Right atrium auricular region (tissue), 2 donors: ENCODE measurements at places on chromosomes 2 and 18.
A peak's percentile ranks its signal among the peaks of the same experiment; 100 is the strongest.

- DNase-seq, result peak; percentile 62
- H3K27ac ChIP-seq, result no peak overlapping the region
- no peaks in the 10 kb centered on the region for H3K27me3 ChIP-seq
- H3K4me1 ChIP-seq, result no peaks in the 10 kb centered on the region
- H3K36me3 ChIP-seq, result no peaks in the 10 kb centered on the region
Measured at GRCh38 chr18:9697121-9697520, 11.0 kb upstream of the RAB31 start.

DNA sequence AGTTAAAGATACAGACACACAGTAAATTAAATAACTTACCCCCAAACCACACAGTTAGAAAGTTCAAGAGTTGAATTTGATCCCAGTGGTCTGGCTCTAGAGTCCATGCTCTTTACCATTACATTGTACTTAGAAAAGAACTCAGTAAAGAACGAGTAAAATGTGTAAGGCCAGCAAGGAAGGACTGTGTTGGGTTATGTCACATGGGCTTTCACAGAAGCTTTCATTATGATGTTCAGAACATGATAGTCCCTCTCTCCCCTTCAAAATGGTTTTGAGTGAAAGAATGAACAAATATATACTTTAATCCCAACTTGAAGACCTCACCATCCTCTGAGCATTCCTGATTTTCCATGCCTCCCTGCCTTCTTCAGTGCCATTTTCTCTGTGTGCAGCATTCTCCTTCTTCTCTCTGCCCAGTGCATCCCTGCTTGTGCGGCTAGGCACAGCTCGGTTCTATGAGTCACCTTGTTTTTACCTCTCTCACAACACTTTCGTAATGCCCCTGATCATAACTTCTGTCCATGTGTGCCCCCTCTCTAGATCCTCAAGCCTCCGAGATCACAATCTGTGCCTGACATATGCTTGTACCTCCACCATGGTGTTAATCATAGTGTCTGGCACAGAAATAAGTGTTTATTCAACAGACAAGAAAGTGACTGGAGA is 22.0 kb downstream of the RASGRP3 start:
- peaks cover 38% of the 10 kb centered on the region for H3K4me1 ChIP-seq
- H3K36me3 ChIP-seq, result no peaks in the 10 kb centered on the region
- H3K27ac ChIP-seq, result no peak overlapping the region

GRCh38 chr2:3956892-3957291 is 253.5 kb downstream of the DCDC2C start:
- no peak overlapping the region for H3K4me3 ChIP-seq
- H3K4me1 ChIP-seq, result no peaks in the 10 kb centered on the region
- no peak overlapping the region for H3K27ac ChIP-seq
- no peaks in the 10 kb centered on the region for H3K36me3 ChIP-seq
- no peaks in the 10 kb centered on the region for H3K27me3 ChIP-seq

- H3K4me1 ChIP-seq, result no peaks in the 10 kb centered on the region
- no peaks in the 10 kb centered on the region for H3K36me3 ChIP-seq
- no peak for DNase-seq
- H3K4me3 ChIP-seq, result no peak overlapping the region
- no peak overlapping the region for H3K27ac ChIP-seq
- H3K27me3 ChIP-seq, result no peaks in the 10 kb centered on the region
Measured at GRCh38 chr2:127606625-127607398, 39.1 kb upstream of the GPR17 start.

DNA sequence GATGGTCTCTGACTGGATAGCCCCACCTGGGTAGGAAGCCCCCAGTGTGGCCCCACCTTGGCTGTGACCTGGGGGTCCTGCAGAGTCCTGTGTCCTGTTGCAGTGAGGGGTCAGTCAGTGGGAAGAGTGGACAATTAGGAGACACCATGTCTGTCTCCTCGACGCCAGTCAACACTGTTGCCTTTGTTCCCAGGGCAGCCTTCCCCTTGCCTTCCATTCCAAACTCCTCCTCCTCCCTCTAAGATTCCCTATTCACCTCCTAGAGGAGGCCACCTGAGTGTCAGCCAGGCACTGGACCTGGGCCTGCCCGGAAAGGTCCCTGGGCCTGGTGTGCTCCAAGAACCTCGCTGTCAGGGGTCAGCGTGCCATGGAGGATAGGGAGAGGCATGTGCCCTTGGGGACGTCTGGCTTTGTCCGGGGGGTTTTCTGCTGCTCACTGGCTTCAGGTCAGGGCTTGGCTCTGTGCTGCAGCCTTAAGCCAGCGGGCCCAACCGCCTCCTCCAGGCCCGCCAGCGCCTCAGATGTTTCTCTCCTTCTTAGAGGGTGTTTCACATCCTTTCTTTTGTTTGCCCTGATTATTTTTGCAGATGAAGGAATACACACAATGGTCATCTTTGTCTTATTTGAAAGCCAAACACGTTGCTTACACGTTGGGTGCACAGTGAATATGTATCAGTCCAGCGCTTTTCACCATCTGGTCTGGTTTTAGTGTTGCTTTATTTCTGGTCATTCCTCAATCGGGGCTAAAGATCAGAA is 68.9 kb downstream of the HPCAL1 start:
- DNase-seq, result no peak
- H3K27me3 ChIP-seq, result no peaks in the 10 kb centered on the region
- H3K4me3 ChIP-seq, result no peak overlapping the region
- no peak overlapping the region for H3K27ac ChIP-seq
- H3K36me3 ChIP-seq, result no peaks in the 10 kb centered on the region
- H3K4me1 ChIP-seq, result peaks cover 6% of the 10 kb centered on the region

DNA sequence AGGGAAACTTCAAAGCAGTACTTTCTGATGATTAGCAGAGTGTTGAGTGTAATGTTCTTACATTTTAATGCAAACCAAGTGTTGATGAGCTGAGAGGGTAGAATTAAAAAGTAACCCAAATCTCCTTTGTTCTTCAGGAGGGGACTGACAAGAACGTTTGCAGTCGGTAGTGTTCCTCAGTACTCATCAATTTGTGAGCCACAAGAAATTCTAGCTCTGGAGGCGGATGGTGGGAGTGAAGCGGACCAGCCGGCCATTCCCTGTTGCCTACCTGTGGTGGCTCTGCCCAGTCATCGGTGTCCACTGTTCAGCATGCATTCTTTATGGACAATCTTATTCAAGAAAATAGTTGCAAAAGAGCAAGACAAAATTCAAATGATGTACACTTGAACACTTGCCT is 438.6 kb upstream of the POU3F3 start:
- no peaks in the 10 kb centered on the region for H3K27me3 ChIP-seq
- no peaks in the 10 kb centered on the region for H3K36me3 ChIP-seq
- no peaks in the 10 kb centered on the region for H3K4me1 ChIP-seq

GRCh38 chr18:24782566-24782965 is 322.1 kb downstream of the HRH4 start:
- no peaks in the 10 kb centered on the region for H3K36me3 ChIP-seq
- DNase-seq, result no peak
- no peaks in the 10 kb centered on the region for H3K4me1 ChIP-seq
- no peak overlapping the region for H3K4me3 ChIP-seq
- H3K27ac ChIP-seq, result no peak overlapping the region

DNA sequence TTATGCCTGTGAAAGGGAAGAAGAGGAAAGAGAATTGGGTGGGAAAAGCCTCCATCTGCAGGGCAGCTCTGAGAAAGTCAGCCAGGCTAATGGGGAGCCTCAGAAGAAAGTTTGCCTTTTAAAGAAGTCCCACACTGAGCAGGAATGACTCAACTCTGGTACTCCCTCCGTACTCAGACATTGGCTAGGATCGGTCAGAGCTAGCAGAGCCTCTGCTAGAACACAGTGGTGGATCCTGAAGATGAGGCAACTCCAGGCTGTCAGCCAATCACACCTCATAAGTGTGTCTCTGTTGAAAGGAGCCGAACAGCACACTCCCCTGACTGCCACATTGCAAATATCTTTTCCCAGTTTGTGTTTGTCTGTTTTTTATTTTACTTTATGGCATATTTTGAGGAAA is 96.9 kb downstream of the HNRNPLL start:
- H3K27ac ChIP-seq, result no peak overlapping the region
- no peaks in the 10 kb centered on the region for H3K36me3 ChIP-seq
- no peak overlapping the region for H3K4me3 ChIP-seq
- peak; percentile 76 for DNase-seq
- peaks cover 22% of the 10 kb centered on the region for H3K4me1 ChIP-seq

GRCh38 chr18:21264651-21265050 is 22.6 kb downstream of the GREB1L start:
- H3K27me3 ChIP-seq, result no peaks in the 10 kb centered on the region
- no peak overlapping the region for H3K27ac ChIP-seq
- H3K36me3 ChIP-seq, result no peaks in the 10 kb centered on the region
- DNase-seq, result no peak
- H3K4me1 ChIP-seq, result no peaks in the 10 kb centered on the region
- no peak overlapping the region for H3K4me3 ChIP-seq

- no peaks in the 10 kb centered on the region for H3K27me3 ChIP-seq
- H3K4me3 ChIP-seq, result no peak overlapping the region
- peak; percentile 9 for DNase-seq
- H3K27ac ChIP-seq, result no peak overlapping the region
- no peaks in the 10 kb centered on the region for H3K4me1 ChIP-seq
- H3K36me3 ChIP-seq, result no peaks in the 10 kb centered on the region
Measured at GRCh38 chr2:54545702-54546450, 89.7 kb downstream of the SPTBN1 start.
